ENCODE measurements at places on chromosomes 6 and 20. TPM values are rescaled to one million over a fixed set of nuclear protein-coding genes. Genes with fewer than 3 reads are reported as not detected.
A peak's percentile ranks its signal among the peaks of the same experiment; 100 is the strongest.

GRCh38 chr6:168949981-168950857 is 303.4 kb downstream of the THBS2 start:
- H3K27ac ChIP-seq = peak overlapping the region; percentile 62
- peaks cover 12% of the 10 kb centered on the region for H3K4me1 ChIP-seq
- peak; percentile 82 for DNase-seq

DNA sequence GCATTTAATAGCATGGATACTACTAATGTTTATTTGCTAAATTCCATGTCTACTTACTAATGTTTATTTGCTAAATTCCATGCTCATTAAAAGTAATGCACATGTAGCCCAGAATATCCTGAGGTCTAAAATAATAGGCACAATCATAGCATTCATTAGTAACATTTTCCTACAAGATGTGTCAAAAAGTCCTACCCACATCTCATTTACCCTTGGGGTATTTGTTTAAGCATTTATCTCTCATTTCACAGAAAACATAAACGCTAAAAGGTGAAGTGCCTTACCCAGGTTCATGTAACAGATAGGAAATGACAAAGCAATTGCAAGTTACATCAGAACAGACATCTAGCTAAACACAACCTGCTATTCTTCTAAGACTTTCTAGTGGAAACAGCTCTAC is 457.1 kb downstream of the HACE1 start:
- no peaks in the 10 kb centered on the region for H3K4me1 ChIP-seq
- H3K27me3 ChIP-seq = no peaks in the 10 kb centered on the region
- no peaks in the 10 kb centered on the region for H3K36me3 ChIP-seq
- H3K4me3 ChIP-seq = no peak overlapping the region

DNA sequence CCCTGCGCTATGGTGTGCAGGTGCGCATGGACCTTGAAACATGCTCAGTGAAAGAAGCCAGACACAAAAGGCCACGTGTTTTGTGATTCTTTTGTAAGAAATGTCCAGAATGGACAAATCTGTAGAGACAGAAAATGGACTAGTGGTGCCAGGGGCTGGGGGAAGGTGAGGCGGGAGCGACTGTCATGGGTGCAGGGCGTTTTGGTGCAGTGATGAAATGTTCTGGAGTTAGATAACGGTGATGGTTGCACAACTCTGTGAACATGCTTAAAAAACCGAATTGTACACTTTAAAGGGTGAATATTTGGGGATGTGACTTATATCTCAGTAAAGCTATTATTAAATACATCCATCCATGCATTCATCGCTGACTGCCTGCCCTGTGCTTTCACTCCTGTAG is 31.7 kb upstream of the NTSR1 start:
- no peak overlapping the region for H3K4me3 ChIP-seq
- H3K27me3 ChIP-seq = peaks cover 17% of the 10 kb centered on the region
- H3K4me1 ChIP-seq = peaks cover 16% of the 10 kb centered on the region

GRCh38 chr20:40849456-40849855 is 160.4 kb upstream of the MAFB start:
- H3K4me3 ChIP-seq = no peak overlapping the region
- no peaks in the 10 kb centered on the region for H3K4me1 ChIP-seq
- DNase-seq = no peak
- H3K27me3 ChIP-seq = no peaks in the 10 kb centered on the region
- H3K27ac ChIP-seq = no peak overlapping the region
- H3K36me3 ChIP-seq = no peaks in the 10 kb centered on the region

DNA sequence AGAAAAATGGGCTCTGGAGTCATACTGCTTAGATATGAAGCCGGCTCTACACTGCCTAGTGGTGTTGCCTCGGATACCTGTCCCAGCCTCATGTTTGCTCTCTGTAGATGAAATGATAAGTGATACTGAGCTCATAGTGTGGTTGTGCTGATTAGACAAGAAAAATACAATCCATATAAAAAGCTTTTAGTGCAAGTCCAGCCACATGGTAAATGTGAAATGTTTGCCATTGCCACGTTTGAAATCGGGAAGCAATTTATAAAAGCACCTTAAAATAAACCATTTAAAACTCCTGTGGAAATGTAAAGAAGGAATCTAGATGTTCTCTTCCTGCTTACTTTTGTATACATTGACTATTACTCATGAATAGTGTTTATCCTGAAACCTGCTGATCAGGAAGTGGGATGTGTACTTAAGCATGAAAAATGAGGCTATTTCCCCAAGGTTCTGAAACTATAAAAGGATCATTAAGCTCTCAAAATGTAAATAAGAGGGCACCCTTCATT is 13.1 kb upstream of the PBOV1 start:
- H3K4me1 ChIP-seq = no peaks in the 10 kb centered on the region
- H3K4me3 ChIP-seq = no peak overlapping the region
- no peak for DNase-seq
- no peaks in the 10 kb centered on the region for H3K36me3 ChIP-seq
- H3K27me3 ChIP-seq = no peaks in the 10 kb centered on the region

DNA sequence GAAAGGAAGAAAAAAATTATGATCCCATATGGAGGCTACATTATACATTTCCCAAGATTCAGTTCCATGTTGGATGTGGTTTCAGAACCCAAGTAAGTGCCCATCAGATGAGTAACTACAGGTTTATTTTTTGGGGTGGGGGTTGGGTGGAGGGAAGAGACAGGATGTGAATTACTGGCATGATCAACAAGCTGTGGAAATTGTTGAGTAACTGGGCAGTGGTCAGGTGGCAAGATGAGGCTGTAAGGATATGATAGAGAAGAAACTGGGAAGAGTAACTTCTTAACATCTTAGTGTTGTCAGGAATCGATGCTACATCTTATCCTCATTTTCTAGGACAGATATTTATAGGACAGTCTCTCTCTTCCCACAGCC is 153.5 kb downstream of the CFAP61 start:
- no peak overlapping the region for H3K27ac ChIP-seq
- no peak overlapping the region for H3K4me3 ChIP-seq
- peaks cover 3% of the 10 kb centered on the region for H3K4me1 ChIP-seq
- no peaks in the 10 kb centered on the region for H3K36me3 ChIP-seq
- H3K27me3 ChIP-seq = no peaks in the 10 kb centered on the region
- DNase-seq = no peak

GRCh38 chr6:4599924-4600323 is 176.3 kb upstream of the CDYL start:
- no peak overlapping the region for H3K4me3 ChIP-seq
- no peaks in the 10 kb centered on the region for H3K36me3 ChIP-seq
- H3K27me3 ChIP-seq = no peaks in the 10 kb centered on the region
- no peak for DNase-seq

DNA sequence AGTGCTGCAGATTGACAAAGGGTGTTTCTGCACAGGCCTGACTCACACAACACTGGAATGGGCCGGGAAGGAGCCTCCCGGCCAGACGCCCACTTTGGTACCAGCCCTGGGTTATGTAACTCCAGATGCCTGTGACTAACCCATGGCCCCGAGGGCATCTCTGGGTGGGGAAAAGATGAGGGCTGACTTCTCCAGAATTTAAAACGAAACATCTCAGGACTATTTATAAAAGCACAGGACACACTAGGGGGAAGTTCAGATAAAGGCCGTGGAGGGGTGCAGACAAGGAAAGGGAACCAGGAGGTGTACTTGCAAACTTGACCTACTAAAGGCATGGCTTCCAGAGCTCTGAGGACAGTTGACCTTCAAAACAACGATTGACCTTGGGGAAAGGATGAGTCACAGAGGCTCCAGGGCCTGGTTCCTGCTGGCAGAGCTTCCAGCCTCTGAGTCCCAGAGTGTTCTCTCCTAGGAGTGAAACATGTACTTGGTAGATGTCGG is 196.9 kb downstream of the NFATC2 start:
- H3K27me3 ChIP-seq = no peaks in the 10 kb centered on the region
- no peaks in the 10 kb centered on the region for H3K36me3 ChIP-seq
- no peak for DNase-seq
- no peak overlapping the region for H3K4me3 ChIP-seq

GRCh38 chr6:100347901-100348550 is 116.7 kb downstream of the SIM1 start:
- no peaks in the 10 kb centered on the region for H3K36me3 ChIP-seq
- DNase-seq = no peak
- no peak overlapping the region for H3K4me3 ChIP-seq
- H3K4me1 ChIP-seq = no peaks in the 10 kb centered on the region
- H3K27me3 ChIP-seq = no peaks in the 10 kb centered on the region

- H3K4me1 ChIP-seq = peaks cover 4% of the 10 kb centered on the region
- H3K4me3 ChIP-seq = no peak overlapping the region
- no peak overlapping the region for H3K27ac ChIP-seq
- DNase-seq = no peak
Measured at GRCh38 chr6:157811476-157812173, 11.4 kb upstream of the SNX9 start.

DNA sequence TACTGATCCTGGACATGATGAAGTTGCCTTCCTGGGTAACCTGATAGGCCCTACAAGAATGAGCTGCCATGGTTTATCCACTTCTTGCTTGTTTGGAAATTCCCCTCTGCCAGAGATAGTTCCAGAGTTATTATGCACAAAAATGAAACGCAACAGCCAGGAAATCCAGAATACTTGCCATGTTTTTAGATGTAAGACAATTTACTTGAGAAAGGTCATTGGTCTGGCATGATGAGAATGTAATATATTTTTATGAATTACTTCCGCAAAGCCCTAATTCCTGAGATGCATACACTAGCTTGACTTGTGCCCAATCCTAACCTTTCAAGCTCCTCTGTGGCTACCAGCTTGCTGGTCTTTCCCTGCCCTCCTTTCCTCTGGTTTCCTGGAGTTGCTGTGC is 27.9 kb upstream of the NT5E start:
- no peak for DNase-seq
- H3K36me3 ChIP-seq = no peaks in the 10 kb centered on the region
- no peak overlapping the region for H3K4me3 ChIP-seq
- H3K27me3 ChIP-seq = no peaks in the 10 kb centered on the region

DNA sequence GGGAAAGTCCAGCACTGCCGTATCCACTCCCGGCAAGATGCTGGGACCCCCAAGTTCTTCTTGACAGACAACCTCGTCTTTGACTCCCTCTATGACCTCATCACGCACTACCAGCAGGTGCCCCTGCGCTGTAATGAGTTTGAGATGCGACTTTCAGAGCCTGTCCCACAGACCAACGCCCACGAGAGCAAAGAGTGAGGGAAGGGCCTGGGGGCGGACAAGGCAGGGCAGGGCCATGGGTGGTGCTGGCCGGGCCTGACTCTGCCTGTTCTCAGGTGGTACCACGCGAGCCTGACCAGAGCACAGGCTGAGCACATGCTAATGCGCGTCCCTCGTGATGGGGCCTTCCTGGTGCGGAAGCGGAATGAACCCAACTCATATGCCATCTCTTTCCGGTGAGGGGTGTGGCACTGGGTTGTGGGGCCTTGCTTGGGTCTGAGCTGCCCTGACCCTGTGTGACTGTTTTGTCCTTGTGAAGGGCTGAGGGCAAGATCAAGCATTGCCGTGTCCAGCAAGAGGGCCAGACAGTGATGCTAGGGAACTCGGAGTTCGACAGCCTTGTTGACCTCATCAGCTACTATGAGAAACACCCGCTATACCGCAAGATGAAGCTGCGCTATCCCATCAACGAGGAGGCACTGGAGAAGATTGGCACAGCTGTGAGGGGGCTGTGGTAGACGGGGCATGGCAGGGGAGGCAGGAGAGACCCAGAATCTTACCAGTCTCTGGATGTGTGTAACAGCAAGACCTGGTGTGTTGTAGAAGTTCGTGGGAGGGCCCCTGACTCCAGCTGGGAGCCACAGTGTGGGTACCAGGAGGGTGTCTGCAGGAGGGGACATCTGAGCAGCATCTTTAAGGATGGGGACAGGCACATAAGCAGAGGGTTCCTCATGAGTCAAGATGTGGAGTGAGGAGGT is 29.1 kb downstream of the PLCG1 start:
- H3K4me1 ChIP-seq = no peaks in the 10 kb centered on the region
- peaks cover 96% of the 10 kb centered on the region for H3K36me3 ChIP-seq
- no peak overlapping the region for H3K27ac ChIP-seq

DNA sequence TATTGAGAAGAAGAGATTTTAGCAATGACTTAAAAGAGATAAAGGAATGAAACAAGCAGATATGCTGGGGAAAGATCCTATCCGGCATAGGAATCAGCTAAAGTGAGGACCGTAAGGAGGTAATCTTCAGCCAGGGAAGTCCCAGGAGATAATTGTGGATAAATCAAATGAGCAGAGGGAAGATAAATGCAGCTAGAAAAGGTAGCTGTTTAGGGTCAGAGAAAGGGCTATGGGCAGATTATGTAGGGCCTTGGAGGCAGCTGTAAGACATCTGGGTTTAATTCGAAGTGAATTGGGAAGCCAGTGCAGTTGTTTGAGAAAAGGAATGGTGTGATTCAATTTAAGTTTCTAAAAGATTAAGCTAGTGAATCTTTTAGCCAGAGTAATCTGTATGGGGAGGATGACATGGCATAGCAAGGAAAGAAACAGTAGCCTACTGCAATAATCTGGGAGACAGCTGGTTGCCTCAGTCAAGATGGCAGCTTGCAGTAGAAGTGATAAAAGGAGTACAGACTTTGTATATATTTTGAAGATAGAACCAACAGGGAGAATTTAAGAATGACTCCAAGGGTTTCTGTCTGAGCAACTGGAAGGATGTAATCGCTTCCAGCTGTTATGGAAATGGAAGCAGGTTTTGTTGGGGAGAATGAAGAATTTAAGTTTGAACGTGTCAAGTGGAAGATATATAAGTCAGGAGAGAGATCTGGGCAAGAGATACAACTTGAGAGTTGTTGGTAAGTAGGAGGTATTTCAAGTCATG is 552.3 kb upstream of the FLRT3 start:
- H3K27me3 ChIP-seq = no peaks in the 10 kb centered on the region
- H3K36me3 ChIP-seq = no peaks in the 10 kb centered on the region
- DNase-seq = peak; percentile 75
- H3K4me3 ChIP-seq = no peak overlapping the region

DNA sequence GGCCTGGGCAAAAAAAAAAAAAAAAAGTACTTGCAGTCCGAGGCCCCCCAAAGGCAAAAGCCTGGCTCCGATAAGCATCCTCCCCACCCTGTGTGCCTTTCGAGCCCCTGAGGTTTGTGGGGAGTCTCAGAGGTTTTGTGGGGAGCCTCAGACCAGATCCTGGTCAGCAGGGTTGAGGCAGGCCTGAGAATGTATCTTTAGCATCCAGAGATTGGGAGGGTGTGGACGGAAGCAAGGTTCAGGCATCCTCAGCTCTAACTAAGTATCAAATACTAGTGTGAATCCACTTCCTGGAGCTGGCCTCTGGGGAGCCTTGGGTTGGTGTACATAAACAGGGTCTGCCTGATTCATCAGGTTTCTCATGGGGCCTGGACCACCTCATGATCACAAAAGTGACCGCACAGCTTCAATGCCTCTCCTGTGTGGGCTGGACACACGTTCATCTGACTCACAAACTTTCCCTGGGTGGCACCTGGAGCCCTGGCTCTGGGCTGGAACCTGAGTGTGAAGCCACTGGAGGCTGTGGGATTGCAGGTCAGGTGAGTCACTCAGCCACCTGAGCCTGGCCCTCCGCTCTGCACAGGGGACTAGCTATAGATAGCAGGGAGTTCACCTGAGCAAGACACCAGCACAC is 24.4 kb downstream of the PCMTD2 start:
- H3K27ac ChIP-seq = no peak overlapping the region
- no peak for DNase-seq
- H3K4me1 ChIP-seq = no peaks in the 10 kb centered on the region
- H3K36me3 ChIP-seq = peaks cover 4% of the 10 kb centered on the region
- H3K27me3 ChIP-seq = no peaks in the 10 kb centered on the region

Gene HTR1E
- not detected for total RNA-seq

Gene DOK5
- total RNA-seq = 15.9 TPM

Gene SNTA1
- 33.6 TPM for total RNA-seq
